ENCODE measurements at places on chromosomes 4 and X.

DNA sequence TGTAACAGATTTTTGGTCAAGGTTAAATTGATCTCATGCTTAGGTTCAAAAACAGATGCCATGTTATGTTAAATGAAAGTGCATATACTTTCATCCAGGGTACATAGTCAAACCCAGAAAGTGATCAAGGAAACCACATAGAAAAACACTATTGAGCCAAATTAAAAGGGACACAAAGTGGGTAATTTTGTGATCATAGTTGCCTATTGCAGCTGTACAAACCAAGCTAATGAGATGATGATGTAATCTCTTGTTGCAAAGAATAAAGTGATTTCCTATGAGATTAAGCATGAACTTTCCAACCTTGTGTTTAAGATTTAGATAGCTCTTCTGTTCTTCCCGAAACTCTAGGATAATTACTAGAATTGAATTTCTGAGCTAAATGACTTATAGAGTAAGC lies 20.2 kb upstream of the LIMCH1 start:
- DNase-seq = no peak

DNA sequence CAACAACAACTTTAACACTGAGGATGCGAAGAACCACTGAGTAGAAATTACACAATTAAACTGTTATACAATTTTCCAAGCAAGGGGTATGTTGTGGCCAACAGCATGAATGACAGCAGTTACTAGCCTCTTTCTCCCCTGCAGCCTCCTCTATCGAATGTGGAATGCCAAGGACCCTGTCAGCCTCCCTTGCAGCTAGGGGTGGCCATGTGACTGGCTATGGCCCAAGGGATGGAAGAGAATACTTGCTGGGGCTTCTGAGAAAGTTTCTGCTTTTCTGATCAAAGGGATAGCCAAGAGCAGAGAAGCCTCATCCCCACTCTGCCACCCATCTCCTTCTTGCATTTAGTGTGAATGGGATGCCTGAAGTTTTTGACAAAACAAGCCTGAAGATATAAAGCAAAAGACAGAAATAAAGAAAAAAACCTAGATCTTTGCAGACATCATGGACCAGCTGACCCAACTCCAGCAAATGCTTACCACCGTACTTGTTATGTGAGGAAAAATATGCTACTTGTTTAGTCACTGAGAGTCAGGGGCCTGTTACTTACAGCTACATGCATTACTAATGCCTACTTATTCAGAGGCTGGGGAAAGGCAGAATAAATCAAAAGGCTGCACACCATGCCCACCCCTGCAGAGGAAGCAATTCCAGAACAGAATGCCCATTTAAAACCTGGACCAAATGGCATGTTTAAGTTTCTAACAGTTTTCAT lies 32.0 kb downstream of the DCTD start:
- DNase-seq = no peak

GRCh38 chrX:8089141-8089540 lies 81.9 kb downstream of the VCX2 start:
- DNase-seq = no peak

- DNase-seq = no peak
Observed at GRCh38 chr4:107800706-107801105, 24.0 kb upstream of the SGMS2 start.

GRCh38 chr4:54281054-54281766 lies 52.1 kb downstream of the PDGFRA start:
- DNase-seq = peak; percentile 82

GRCh38 chrX:119189595-119189994 lies 46.5 kb upstream of the PGRMC1 start:
- no peak for DNase-seq

DNA sequence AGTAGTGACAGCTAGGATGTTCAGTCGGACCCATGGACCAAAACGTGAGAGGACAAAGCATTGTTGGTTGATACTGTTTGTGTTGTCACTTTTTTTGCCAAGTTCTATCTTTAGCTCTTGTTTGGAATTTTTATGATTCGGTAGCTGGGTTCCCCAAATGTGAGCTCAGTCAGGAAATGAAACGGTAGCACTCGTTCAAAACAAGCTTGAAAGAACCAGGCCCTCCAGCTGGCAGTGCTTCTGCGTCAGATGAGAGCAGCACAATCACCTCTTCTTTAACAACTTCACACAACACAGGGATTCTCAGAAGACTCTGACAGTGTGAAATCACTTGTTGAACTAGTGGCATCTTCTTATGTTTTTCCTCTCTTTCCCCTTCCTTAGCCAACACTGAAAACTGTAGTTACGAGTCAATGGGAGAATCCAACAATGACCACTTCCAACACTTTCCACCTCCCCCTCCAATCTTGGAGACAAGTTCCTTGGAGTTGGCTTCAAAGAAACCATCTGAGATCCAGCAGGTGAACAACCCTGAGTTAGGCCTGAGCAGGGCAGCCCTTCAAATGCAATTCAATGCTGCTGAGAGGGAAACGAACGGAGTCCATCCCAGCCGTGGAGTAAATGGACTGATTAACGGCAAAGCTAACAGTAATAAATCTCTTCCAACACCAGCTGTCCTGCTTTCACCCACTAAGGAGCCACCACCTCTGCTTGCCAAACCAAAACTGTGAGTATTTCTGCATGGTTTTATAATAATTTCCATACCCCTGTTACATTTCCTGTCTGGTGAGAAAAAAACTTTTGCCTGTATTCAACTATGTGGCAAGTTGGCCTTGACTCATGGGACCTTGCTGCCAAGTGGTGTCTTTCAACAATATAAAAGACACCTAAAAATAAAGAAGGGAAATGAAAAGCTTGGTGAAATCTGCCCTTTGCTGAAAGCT lies 214.6 kb downstream of the PALLD start:
- peak; percentile 8 for DNase-seq

- DNase-seq = no peak
Observed at GRCh38 chr4:145709843-145710242, 29.9 kb downstream of the C4orf51 start.

GRCh38 chr4:25953740-25954139 lies 39.7 kb downstream of the SMIM20 start:
- peak; percentile 42 for DNase-seq

GRCh38 chr4:21347142-21347541 lies 601.4 kb downstream of the KCNIP4 start:
- no peak for DNase-seq

- DNase-seq = no peak
Observed at GRCh38 chr4:119032921-119033685, 102.5 kb upstream of the MYOZ2 start.

- DNase-seq = no peak
Observed at GRCh38 chrX:11244636-11245035, 48.6 kb upstream of the AMELX start.

GRCh38 chrX:55839485-55839884 lies 121.9 kb downstream of the RRAGB start:
- DNase-seq = no peak

DNA sequence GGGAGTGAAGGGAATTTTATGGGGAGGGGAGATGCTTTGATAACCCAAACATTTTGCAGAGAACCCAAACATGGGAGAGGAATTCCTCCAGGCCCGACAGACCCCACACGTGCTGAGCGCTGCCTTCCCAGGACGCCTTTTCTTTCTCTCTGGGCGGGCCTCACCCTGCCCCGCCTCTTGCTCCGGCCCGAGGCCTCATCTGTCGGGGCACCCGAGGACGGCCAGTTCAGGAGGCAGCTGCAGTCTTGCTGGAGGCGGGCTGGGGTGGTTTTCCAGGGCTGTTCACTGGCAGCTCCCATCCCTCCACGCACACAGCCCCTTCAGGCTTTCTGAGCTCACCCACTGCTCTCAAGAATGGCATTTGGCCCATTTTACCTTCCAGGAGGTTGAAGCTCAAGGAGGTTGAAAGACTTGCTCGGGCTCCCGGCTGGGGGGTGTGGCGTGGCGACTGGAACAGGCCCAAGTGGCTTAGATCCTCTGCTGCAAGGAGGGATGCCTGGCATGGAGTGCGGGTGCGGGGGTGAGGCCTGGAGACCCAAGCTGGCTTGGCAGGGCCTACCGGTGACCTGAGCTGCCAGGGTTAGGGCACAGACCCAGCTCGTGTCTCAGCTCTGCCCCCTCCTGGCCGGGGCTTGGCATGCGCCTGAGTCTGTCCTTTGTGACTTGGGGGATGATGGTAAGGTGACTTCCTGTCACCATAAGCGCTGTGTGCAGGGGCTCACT lies 99.2 kb downstream of the PSAPL1 start:
- DNase-seq = no peak

GRCh38 chrX:47311932-47312774 lies 58.2 kb upstream of the ZNF157 start:
- peak; percentile 26 for DNase-seq

- peak; percentile 94 for DNase-seq
Observed at GRCh38 chrX:45824471-45824870, 623.8 kb upstream of the DIPK2B start.

DNA sequence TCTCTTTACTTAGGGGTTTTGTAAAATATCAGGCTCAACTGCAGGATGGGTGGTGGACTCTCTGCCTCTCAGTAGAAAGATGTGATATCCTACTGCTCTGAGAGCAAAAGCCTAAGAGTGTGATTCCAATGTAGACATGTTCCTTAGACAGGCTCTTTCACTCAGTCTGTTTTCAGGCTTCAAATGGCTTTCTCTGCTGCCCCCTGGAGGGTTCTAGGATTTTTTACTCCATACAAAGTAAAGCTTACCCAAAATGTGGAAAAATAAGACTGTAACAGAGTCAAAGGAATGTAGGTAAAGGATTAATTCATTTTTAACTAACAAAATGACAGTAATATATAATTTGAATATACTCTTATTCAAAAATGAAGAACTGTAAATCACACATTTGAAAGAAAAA lies 32.1 kb downstream of the ZGRF1 start:
- peak; percentile 44 for DNase-seq

DNA sequence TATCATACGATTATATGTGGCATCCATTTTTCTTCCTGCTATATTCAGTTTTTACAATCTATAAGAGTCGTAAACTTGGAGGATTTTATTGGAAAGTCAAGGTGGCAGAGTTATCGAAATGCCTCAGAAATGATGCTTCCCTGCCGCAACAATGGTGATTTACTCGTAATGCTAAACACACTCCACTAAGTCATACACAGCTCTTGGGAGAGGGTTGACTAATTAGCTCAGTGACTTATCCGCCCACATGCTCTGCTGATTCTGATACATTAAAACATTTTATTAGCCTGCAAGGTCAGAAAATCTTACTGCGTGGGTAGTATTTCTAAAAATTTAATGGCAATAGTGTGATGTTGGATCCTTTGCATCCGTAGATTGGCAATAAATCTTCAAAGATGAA lies 420.1 kb downstream of the ARAP2 start:
- DNase-seq = no peak

- DNase-seq = no peak
Observed at GRCh38 chr4:137952116-137952515, 290.0 kb downstream of the SLC7A11 start.

DNA sequence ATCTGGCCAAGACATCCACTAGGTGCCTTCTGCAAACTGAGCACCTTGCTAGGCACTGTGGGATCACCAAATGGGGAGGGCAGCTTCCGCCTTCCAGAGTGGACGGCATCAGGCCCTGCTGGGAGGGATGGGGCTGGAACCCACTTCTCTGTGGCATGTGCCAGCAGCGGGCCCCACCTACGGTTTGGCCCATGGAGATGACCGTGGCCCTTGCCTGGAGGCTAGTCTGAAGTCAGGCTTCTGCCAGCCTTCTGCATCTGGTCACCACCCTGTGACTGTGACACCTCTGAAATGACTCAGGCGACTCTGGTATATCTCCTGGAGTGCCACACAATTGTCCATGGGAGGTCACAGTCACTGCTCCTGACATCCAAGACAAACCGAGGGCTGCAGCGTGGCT lies 7.2 kb downstream of the SSR4 start:
- no peak for DNase-seq

DNA sequence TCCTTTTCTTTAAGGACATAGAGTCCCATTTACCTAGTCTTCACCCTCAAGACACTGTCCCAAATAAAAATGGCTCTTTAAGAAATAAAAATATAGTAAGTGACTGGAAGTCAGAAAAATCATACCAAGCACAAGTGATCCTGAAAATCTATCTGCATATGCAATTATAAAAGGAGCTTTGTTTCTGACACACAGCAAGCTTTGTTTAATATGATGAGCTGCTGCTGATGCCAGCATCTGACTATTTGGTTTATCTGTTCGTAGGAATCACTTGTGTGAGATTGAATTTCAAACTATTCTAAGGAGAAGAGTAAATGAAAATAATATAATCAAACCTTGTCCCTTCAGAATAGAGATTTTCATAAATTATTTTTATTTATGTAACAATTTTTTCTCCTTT lies 332.4 kb downstream of the PCDH7 start:
- DNase-seq = no peak

GRCh38 chr4:84480082-84480481 lies 19.0 kb downstream of the NKX6-1 start:
- no peak for DNase-seq

- DNase-seq = no peak
Observed at GRCh38 chr4:122692641-122693520, 39.6 kb upstream of the BBS12 start.

DNA sequence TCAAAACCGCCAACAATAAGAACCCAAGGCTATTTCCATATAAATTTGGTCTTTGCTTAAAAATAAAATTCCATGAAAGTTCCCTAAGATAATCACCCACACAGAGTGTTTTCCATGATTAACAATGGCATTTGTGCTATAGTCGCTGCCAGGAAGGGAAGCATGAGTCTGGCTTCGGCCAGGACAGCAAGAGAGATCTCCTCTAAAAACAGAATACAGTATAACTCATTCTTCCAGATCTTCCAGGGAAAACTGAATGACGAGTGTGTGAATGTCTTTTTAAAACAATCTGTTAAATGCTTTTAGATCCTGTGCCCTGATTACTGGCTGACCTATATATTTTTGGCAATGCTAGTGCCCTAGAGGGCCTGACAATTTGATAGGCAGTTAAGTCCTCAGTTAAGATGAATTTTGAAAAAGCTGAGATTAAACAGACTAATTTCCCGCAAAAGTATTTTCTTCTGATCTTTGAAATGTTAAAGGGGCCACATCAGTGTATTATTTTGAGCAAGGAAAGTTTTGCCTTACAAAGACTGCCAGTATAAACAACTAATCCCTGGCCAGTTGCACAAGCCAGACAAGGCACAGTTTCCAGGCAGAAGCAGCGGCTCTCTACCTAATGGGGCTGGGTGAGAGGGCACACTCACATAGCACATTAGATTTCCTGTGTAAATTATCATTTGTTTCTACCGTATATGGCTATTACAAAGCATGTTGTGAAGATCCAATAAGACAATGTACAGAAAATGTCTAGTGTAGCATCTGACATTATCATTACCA lies 127.3 kb downstream of the DCHS2 start:
- no peak for DNase-seq

GRCh38 chrX:41245641-41246040 lies 88.3 kb upstream of the DDX3X start:
- DNase-seq = no peak

GRCh38 chr4:82601242-82602015 lies 39.6 kb upstream of the TMEM150C start:
- no peak for DNase-seq

GRCh38 chrX:129876771-129877305 lies 29.1 kb upstream of the UTP14A start:
- peak; percentile 6 for DNase-seq

All from A172 (cell line).